Posterior vena cava (tissue), 2 donors: ENCODE measurements at places on chromosomes 7 and 10. TPM values are rescaled to one million over a fixed set of nuclear protein-coding genes. Genes with fewer than 3 reads are reported as not detected.

The H2BK1 gene
- total RNA-seq: 1.1 TPM

- DNase-seq: no peak
Measured at GRCh38 chr10:91880310-91880709, 29.0 kb downstream of the FGFBP3 start.

The GJD4 gene
- total RNA-seq: not detected

- DNase-seq: no peak
Measured at GRCh38 chr7:7228967-7229366, 46.6 kb downstream of the C1GALT1 start.

The ZNF853 gene
- total RNA-seq: 8.1 TPM

The GFRA1 gene
- total RNA-seq: 16.4 TPM

- no peak for DNase-seq
Measured at GRCh38 chr10:18577823-18578685, 73.3 kb downstream of the NSUN6 start.
